A673 (cell line): ENCODE measurements at places on chromosomes 16 and 17.

- no peak for DNase-seq
- H3K36me3 ChIP-seq: no peaks in the 10 kb centered on the region
- H3K4me3 ChIP-seq: no peak overlapping the region
- peaks cover 10% of the 10 kb centered on the region for H3K4me1 ChIP-seq
These were observed 7.4 kb upstream of the ARMC7 start for GRCh38 chr17:75102385-75102821.

- DNase-seq: no peak
- no peaks in the 10 kb centered on the region for H3K27me3 ChIP-seq
These were observed 113.0 kb upstream of the METRNL start for GRCh38 chr17:82966415-82966814.

DNA sequence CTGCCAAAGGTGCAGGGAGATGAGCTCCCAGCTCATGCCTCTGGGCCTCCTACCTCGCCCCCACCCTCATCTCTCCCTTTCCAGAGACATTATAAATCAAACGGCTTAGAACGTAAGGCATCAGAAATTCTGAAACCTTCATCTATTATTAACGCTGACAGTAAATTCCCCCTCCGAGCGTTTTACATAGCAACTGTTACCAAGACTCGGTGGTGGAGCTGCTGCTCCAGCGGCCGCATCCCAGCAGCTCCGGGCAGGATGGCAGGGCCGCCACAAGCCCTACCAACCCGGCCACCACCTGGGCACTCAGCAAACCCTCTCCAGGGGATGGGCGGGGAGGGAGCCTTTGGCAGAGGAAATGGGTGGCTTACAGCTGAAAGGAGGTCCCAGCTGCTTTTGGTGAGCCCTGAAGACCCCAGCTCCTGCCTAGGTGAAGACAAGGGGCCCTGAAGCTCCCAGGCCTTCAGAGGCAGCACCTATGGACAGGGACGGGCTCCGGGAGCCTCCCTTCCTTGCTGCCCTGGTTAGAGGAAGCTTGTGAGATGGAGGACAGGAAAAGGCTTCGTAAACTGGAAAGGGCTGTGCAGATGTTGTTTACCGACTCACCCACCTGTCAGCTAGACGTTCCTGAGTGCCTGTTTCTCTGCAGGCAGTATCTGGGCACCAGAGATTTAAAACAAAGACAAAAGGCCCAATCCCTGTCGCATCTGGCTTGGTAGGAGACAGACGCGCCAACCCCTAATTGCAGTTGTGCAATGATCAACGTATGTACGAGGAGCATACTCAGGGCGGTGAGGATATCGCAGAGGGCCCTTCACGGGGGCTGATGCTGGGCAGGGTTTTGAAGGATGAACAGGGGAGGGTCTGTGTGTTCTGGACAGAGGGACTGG lies 76.9 kb downstream of the RAI1 start:
- H3K4me3 ChIP-seq: no peak overlapping the region
- H3K27me3 ChIP-seq: no peaks in the 10 kb centered on the region
- H3K4me1 ChIP-seq: peaks cover 8% of the 10 kb centered on the region
- no peak for DNase-seq
- H3K27ac ChIP-seq: no peak overlapping the region
- H3K36me3 ChIP-seq: no peaks in the 10 kb centered on the region

GRCh38 chr16:1010251-1010650 lies 28.7 kb downstream of the SOX8 start:
- DNase-seq: peak; percentile 57
- no peaks in the 10 kb centered on the region for H3K36me3 ChIP-seq
- no peaks in the 10 kb centered on the region for H3K27me3 ChIP-seq
- H3K27ac ChIP-seq: peak overlapping the region; percentile 54
- H3K4me1 ChIP-seq: peaks cover 15% of the 10 kb centered on the region
- no peak overlapping the region for H3K4me3 ChIP-seq

DNA sequence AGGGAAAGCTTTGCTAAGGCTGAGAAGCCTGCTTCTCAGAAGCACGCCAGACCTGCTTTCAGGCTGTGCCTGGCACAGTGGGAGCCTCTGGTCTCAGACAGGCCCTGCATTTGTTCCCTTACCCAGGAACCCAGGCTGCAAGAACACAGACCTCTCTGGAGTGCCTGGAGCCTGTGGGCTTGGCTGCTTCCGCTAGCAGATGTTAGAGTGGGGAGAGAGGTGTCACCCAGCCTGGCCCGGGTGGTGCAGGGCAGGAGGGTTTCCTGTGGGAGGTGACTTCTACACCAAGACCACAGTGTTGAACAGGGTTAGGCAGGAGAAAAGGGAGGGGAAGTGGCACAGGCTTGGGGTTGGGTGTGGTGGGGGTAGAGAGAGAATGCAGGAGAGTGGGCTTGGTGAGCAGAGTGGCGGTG lies 35.8 kb upstream of the ADGRG1 start:
- no peak for DNase-seq
- H3K27me3 ChIP-seq: no peaks in the 10 kb centered on the region
- no peaks in the 10 kb centered on the region for H3K36me3 ChIP-seq
- peaks cover 10% of the 10 kb centered on the region for H3K4me1 ChIP-seq
- no peak overlapping the region for H3K27ac ChIP-seq

DNA sequence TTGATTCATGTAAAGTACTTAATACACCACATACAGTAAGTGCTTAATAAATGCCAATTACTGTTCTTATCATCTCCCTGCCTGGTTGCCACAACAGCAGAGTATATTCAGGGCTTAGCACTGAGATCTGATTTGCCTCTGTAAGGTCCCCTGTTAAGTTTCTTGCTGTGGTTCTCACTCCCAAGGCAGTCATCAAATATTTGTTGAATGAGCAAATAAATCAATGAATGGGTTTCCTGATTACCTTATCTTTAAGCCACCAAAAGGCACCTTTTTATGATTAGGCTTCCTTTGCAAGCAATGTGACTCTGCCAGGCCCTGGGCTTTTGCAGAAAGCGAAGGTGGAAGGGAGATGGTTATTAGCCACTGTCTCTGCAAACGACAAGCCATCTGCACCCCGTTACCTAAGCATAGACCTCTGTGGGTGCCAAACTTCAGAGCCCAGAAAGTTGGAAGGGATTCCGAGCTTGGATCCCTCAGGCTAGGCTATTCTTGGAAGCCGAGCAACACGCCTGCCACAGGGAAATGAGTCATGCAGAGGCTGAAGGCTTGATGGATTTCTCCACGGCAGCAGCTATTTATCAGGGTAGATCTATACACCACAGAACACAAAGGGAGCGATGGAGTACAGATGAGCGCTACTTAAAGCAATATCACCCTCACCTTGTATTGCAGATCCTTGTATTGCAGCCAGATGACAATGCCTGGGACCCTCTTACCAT lies 102.0 kb downstream of the GRIN2A start:
- H3K4me3 ChIP-seq: no peak overlapping the region
- H3K4me1 ChIP-seq: no peaks in the 10 kb centered on the region
- no peak overlapping the region for H3K27ac ChIP-seq
- peak; percentile 11 for DNase-seq

DNA sequence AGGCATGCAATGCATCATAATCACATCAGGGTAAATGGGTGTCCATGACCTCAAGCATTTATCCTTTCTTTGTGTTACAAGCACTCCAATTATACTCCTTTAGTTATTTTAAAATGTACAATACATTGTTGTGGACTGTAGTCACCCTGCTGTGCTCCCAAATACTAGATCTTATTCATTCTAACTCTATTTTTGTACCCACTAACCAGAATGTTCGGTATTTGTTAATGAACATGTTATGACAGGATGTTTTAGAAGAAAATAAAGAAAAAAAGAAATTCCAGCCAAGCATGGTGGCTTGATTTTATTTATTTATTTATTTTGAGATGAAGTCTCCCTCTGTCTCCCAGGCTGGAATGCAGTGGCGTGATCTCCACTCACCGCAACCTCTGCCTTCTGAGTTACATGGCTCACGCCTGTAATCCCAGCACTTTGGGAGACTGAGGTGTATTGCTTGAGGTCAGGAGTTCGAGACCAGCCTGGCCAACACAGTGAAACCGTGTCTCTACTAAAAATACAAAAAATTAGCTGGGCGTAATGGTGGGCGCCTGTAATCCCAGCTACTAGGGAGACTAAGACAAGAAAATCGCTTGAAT lies 1.8 kb upstream of the NDE1 start:
- no peaks in the 10 kb centered on the region for H3K36me3 ChIP-seq
- DNase-seq: no peak
- no peak overlapping the region for H3K27ac ChIP-seq
- H3K4me1 ChIP-seq: peaks cover 21% of the 10 kb centered on the region

DNA sequence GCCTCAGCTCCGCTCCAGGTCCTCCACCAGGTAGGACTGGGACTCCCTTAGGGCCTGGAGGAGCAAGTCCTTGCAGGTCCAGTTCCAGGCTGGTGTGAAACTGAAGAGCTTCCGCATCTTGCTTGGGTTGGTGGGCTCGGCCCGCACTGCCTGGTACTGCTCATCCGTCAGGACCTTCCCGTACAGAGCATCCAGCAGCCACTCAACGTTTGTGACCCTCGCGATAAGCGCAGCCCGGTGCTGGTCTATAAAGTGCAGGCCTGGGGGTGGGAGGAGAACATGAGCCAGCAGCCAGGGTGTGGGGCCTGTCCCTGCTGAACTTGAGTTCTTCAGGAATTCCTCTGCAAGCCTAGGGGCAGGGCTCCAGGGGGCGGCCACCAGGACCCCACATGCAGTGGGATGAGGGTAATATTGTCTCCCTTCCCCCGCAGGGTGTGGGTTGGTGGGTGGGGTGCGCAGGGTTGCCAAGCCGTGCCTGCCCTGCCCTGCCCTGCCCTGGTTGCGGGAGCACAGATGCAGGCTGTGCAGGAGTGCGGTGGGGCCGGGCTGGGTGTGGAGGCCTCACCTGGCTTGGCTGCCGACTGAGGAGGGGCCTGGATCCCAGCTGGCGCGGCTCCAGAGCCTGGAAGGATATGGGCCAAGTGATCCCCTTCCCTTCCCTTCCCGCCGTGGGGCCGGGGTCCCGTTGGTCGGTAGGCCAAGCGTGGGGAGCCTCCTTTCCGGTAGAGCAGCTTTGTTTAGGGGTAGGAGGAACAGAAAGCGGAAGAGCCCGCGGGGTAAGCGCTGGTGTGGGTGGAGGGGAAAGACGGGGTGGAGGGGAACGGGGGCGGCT lies 762 bp downstream of the PYCARD start:
- peaks cover 9% of the 10 kb centered on the region for H3K27me3 ChIP-seq
- no peaks in the 10 kb centered on the region for H3K4me1 ChIP-seq
- DNase-seq: no peak
- H3K27ac ChIP-seq: no peak overlapping the region

DNA sequence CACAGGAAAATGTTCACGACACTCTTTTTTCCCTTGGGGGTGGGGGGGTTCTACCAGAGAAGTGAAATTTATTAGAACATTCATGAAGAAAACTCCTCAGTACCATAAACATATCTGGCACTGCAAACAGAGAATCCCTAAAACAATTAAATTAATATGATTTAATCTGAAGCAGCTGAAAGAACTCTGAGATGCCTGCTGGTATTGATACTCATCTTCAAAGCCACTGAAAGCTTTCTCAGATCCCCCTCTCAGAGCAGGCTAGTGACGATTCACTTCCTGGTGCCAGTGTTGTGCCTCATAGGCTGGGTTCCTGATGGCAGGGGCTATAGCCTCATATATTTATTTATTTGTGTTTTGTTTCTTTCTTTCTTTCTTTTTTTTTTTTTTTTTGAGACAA lies 52.7 kb downstream of the MYH10 start:
- H3K4me3 ChIP-seq: no peak overlapping the region
- H3K36me3 ChIP-seq: peaks cover 4% of the 10 kb centered on the region
- no peak for DNase-seq
- H3K27me3 ChIP-seq: no peaks in the 10 kb centered on the region
- peaks cover 5% of the 10 kb centered on the region for H3K4me1 ChIP-seq

GRCh38 chr17:43916385-43916784 lies 9.0 kb upstream of the MPP2 start:
- no peaks in the 10 kb centered on the region for H3K4me1 ChIP-seq
- no peak for DNase-seq
- no peaks in the 10 kb centered on the region for H3K36me3 ChIP-seq
- H3K27ac ChIP-seq: no peak overlapping the region

DNA sequence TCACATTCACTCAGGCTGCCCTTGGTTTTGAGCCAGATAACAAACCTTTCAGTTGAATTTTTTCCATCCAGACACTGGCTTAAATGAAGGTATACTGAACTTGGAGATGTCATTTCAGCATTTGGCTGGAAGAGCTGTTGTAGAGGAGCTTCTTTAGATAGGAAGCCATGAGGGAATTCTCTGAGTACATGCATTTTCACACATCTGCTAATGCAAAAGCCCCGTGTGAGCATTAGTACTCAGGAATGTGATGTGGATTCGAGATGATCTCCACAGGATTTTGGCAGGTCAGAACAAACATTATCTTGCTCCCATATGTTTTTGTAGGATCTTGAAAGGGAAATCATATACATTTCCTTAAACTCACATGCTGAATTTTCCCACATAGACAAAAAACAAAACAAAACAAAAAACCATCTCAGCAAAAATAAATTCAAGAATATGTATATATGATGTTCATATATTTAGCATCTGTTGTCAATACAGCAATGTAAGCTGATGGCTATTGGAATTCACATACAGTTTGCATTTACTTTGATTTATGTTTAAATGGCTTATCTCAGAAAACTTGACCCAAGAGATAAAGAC lies 277.2 kb upstream of the TBX2 start:
- H3K27me3 ChIP-seq: no peaks in the 10 kb centered on the region
- no peak overlapping the region for H3K27ac ChIP-seq
- H3K4me3 ChIP-seq: no peak overlapping the region
- no peak for DNase-seq
- H3K36me3 ChIP-seq: no peaks in the 10 kb centered on the region

DNA sequence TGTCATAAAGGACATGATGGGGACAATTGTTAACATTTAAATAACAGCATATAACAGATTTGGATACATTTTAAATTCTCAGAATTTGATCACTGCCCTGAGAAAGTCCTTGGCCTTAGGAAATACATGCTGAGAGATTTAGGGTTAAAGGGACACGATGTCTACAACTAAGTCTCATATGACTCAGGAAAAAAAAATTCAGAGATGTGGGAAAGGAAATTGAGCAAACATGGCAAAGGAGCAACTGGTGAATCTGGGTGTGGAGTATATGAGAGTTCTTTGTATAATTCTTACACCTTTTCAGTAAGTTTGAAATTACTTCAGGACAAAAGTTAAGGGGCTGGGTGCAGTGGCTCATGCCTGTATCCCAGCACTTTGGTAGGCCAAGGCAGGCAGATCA lies 18.2 kb downstream of the MPP3 start:
- H3K4me1 ChIP-seq: no peaks in the 10 kb centered on the region
- H3K4me3 ChIP-seq: no peak overlapping the region
- no peaks in the 10 kb centered on the region for H3K27me3 ChIP-seq
- no peak for DNase-seq
- no peak overlapping the region for H3K27ac ChIP-seq
- H3K36me3 ChIP-seq: no peaks in the 10 kb centered on the region
